Chondrocyte (in vitro differentiated cells): ENCODE measurements at places on chromosomes 2 and 18. TPM values are rescaled to one million over a fixed set of nuclear protein-coding genes. Genes with fewer than 3 reads are reported as not detected.

- H3K27me3 ChIP-seq: no peaks in the 10 kb centered on the region
- no peak overlapping the region for H3K27ac ChIP-seq
- peaks cover 9% of the 10 kb centered on the region for H3K36me3 ChIP-seq
- H3K4me3 ChIP-seq: no peak overlapping the region
These were observed 72.4 kb downstream of the ZEB2 start for GRCh38 chr2:144447535-144447934.

DNA sequence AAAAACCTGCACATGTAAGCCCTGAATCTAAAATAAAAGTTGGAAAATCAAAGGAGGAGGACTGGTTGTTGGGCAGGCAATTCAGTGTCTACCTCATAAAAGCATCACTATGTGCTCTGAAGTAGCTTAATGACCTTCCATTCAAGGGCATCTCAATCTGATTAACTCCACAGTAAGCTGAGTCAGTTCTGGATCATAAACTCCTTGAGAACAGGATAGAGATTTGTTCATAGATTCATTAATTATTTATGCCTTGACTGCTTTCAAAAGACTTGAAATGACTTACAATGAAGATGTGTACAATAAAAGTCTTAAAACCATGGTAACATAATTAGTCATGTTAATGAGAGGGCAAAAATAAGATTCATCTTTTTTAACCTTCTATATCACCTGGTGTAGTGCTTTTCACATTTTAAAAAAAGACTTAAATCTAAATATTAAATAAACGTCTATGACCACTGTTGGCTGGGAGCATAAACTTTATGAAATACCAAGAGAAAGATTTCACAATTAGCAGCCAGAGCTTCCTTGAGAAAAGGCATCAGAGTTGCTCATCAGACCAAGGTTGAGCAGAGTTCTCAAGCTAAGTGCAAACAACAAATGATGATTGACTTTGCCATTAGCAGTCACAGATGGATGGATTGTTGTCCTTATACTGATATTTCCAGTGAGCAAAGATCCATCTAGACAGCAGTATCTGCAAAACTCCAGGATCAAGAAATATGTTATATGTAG lies 237.3 kb upstream of the THUMPD2 start:
- no peak for DNase-seq
- no peak overlapping the region for H3K27ac ChIP-seq
- H3K36me3 ChIP-seq: peaks cover 4% of the 10 kb centered on the region
- H3K27me3 ChIP-seq: no peaks in the 10 kb centered on the region
- H3K4me3 ChIP-seq: no peak overlapping the region

The PRSS56 gene
- not detected in 3 replicates for total RNA-seq

The RAB6C gene
- 0.24 to 0.37 TPM (median 0.31 TPM) in 3 replicates for total RNA-seq

DNA sequence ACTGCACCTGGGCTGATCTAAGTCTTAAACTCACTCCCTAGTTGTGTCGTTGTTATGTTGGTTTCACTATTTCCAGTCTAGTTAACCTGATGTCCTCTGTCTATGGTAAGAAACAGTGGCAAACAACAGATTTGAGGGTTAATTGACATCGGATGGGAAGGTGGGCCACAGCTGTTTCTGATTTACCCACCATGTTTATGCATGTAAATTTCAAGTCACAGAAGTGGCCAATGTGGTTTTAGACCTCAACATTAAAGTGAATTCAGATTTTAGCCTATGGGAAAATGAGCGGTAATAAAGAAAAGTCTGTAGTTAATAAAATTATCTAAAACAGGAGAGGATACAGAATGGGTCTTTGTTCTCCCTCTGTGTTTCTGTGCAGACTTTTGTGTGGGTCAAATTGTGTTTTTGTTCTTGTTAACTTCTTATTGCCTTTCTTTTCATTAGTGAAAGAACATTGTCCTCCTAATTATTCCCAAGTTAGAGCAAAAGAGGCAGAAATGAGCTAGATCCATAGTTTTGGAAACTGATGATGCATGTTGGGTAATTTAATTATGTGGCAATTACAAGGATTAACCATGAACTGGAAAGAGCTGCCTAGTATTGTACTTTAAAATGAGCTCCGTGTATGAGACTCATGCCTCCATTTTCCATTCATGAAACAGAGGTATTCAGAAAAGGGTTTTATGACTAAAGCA lies 83.2 kb downstream of the LAMA3 start:
- no peaks in the 10 kb centered on the region for H3K4me1 ChIP-seq
- H3K4me3 ChIP-seq: no peak overlapping the region
- DNase-seq: no peak

DNA sequence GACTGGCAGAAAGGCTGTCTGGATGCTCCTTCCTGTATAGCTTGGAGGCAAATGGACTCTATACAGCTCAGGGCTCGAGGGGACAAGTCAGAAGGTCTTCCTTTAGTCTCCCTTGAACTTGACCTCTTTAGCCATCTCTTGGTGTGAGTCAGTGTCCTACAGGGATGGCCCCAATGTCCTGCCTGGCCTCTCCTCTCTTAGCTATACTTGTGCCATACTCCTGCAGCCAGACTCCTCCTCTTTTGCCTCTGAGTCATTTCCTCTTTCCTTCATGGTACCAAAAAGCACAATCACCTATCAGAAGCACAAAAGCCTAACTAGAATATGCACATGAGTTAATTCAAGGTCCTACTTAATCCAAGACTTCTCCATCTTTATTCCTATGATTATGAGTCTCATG lies 112.7 kb downstream of the XRCC5 start:
- no peaks in the 10 kb centered on the region for H3K27me3 ChIP-seq
- H3K4me3 ChIP-seq: no peak overlapping the region
- no peak overlapping the region for H3K27ac ChIP-seq
- H3K4me1 ChIP-seq: peaks cover 23% of the 10 kb centered on the region
- no peak for DNase-seq

- H3K27ac ChIP-seq: peak overlapping the region; percentile 79
- H3K36me3 ChIP-seq: peaks cover 5% of the 10 kb centered on the region
- peak; percentile 32 for DNase-seq
- peak overlapping the region; percentile 88 for H3K4me3 ChIP-seq
- H3K27me3 ChIP-seq: no peaks in the 10 kb centered on the region
These were observed 745 bp downstream of the MSH2 start for GRCh38 chr2:47403609-47404193.

DNA sequence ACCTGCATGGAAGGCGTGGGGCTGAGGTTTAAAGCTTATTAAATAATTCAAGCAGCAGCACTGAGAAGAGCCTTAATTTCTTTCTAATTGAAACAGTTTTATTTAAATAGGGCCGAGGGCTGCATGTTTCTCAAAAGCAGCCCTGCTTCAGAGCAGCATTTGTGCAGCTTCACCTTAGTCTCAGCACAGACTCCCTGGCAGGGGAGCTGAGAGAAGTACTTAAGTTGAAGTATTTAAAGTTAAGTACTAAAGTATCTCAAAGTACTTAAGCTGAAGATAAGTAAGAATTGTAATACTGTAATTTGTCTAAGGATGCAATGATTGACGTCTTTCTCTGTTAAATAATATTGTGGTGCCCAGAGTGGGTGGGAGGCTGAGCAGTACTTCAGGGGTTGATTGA lies 31.4 kb downstream of the IMPA2 start:
- H3K4me1 ChIP-seq: peaks cover 23% of the 10 kb centered on the region
- no peak for DNase-seq
- no peaks in the 10 kb centered on the region for H3K27me3 ChIP-seq
- no peak overlapping the region for H3K4me3 ChIP-seq
- H3K36me3 ChIP-seq: peaks cover 5% of the 10 kb centered on the region

The LRRTM1 gene
- total RNA-seq: not detected in 3 replicates

DNA sequence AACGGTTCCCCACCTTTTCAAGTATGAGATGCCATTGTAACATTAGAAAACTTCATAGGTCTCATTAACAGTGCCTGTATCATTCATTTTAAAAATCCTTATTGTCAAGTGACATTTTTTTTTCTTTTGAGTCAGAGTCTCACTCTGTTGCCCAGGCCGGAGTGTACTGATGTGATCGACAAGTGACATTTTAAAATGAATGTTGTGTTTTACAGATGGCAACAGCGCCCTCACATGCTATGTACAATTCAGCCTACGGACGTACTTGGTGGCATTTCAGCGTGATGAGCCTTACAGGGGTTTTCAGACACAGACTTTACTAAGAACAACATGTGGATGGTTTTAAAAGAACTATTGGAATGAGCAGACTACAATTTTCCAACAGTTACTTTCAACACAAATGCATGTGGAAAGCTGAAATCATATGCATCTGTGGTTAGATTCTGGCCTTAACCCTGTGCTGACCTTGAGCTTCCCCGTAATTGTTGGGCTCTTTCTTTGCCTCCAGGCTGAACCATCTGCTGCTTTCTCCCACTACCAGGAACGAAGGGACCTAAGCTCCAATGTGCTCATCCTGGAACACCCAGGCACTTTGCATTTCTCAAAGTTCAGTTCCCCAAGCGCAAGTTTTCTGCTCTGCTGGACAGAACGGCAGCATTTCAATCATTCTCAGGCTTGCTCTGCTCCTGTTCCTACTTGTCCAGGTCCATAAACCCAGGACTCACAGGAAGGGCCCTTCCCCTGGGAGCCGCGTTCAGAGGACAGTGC lies 119.9 kb upstream of the NDUFV2 start:
- H3K27me3 ChIP-seq: no peaks in the 10 kb centered on the region
- no peaks in the 10 kb centered on the region for H3K36me3 ChIP-seq
- no peak overlapping the region for H3K4me3 ChIP-seq
- peak overlapping the region; percentile 63 for H3K27ac ChIP-seq

DNA sequence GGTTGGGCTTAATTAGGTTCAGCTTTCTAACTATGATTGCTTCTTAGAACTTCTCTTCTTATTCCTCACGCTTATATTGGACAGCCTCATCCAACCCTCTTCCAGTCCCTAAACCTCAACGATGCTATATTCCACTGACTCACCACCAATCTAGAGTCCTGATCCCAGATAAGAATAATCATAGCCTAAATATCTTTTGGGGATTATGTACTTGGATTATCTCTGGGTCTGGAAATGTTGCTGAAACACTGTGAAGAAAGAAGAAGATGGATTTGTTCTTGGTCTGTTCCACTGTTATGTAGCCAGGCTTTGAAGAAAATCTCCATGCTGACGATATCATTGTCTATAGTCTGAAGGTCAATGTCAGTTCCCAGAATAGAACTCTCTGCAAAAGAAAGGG lies 26.9 kb downstream of the DOK1 start:
- no peak overlapping the region for H3K4me3 ChIP-seq
- no peaks in the 10 kb centered on the region for H3K36me3 ChIP-seq

The DNAJC5G gene
- total RNA-seq: not detected in 3 replicates

DNA sequence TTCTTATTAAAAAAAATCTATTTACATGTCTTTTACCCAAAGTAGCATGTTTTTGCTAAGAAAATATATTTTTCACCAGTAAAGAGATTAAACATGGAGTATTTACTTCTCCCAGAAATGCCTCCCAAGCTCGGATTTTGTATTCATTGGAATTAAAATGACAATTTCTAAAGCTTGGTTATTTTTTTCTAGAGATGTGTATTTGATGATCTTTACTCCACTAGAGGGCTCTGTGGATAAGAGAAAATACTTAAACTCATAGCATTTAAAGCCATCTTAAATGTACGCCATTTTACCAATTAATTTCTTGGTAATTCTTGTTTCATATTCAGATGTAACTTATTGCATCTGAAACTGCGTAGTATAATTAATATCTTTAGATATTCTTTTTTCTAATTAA lies 461.4 kb downstream of the GALR1 start:
- H3K27ac ChIP-seq: no peak overlapping the region
- no peaks in the 10 kb centered on the region for H3K4me1 ChIP-seq
- no peaks in the 10 kb centered on the region for H3K36me3 ChIP-seq
- H3K4me3 ChIP-seq: no peak overlapping the region
- peaks cover 3% of the 10 kb centered on the region for H3K27me3 ChIP-seq
- no peak for DNase-seq

DNA sequence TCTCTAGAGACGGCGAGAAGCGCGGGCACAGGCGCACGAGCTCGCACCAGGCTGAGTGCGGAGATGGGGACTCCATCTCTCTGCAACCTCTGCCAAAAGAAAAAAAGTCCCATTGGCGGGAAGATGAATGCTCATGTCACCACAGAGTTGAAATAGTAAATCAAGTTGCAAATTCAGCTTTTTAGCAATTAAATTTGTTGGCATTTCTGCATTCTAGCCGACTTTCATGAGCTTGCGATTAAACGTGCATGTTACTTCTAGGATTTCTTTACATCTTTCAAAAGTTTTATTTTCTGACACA lies 588 bp downstream of the CHAC2 start:
- H3K27me3 ChIP-seq: no peaks in the 10 kb centered on the region
- peak overlapping the region; percentile 84 for H3K27ac ChIP-seq
- peaks cover 5% of the 10 kb centered on the region for H3K36me3 ChIP-seq

- H3K4me3 ChIP-seq: no peak overlapping the region
- H3K27me3 ChIP-seq: no peaks in the 10 kb centered on the region
- DNase-seq: no peak
- H3K27ac ChIP-seq: no peak overlapping the region
These were observed 144.0 kb upstream of the GPC1 start for GRCh38 chr2:240291337-240292034.

The GKN2 gene
- not detected in 3 replicates for total RNA-seq

GRCh38 chr2:40358783-40359182 lies 93.1 kb downstream of the SLC8A1 start:
- no peak overlapping the region for H3K27ac ChIP-seq
- peaks cover 52% of the 10 kb centered on the region for H3K4me1 ChIP-seq
- no peak for DNase-seq
- H3K36me3 ChIP-seq: no peaks in the 10 kb centered on the region

The RAB17 gene
- total RNA-seq: 0.25 to 0.95 TPM (median 0.68 TPM) in 3 replicates

The KCNJ13 gene
- not detected in 3 replicates for total RNA-seq

- peaks cover 27% of the 10 kb centered on the region for H3K36me3 ChIP-seq
- H3K4me3 ChIP-seq: no peak overlapping the region
- H3K27me3 ChIP-seq: no peaks in the 10 kb centered on the region
- no peak overlapping the region for H3K27ac ChIP-seq
- H3K4me1 ChIP-seq: peaks cover 8% of the 10 kb centered on the region
These were observed 39.4 kb downstream of the HADHB start for GRCh38 chr2:26284132-26284531.

DNA sequence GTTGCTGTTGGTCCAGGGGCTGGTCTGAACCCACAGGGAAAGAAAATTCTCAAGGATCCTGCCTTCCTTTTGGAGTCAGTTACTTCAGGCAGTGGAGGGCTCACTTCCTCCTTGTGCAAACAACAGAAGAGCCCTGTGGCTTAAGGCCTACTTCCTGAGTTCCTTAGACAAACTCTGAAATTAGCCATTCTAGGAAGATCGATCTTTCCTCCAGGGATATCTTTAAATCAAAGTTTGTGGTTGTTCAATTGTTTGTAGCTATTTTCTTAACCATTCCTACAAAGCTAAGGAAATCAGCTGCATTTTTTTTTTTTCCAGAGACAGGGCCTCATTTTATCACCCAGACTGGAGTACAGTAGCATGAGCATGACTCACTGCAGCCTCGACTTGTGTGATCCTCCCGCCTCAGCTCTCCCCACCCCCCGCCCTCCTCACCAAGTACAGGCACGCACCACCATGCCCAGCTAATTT lies 156.0 kb downstream of the TANC1 start:
- no peaks in the 10 kb centered on the region for H3K27me3 ChIP-seq
- peaks cover 58% of the 10 kb centered on the region for H3K4me1 ChIP-seq
- peaks cover 3% of the 10 kb centered on the region for H3K36me3 ChIP-seq

DNA sequence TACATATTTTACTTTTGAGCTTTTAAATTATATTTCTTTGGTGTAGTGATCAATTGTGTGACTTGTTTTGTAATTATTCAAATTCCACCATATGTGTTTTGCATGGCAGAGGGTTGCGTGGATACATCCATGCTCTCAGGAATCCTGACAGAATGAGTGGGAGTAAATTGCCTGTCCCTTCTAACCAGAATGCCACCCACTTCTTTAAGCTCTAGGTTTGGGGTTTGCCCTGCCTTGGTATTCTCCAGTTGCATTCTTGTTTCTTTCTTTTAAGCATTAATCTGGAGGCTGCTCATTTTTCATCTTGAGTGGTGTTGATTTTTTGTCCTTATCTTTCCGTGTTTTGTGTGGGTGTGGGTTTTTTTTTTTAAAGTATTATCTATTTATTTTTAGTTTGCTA lies 360.0 kb downstream of the PTPRM start:
- peak overlapping the region; percentile 68 for H3K27ac ChIP-seq
- no peak for DNase-seq
- H3K36me3 ChIP-seq: peaks cover 4% of the 10 kb centered on the region
- peaks cover 57% of the 10 kb centered on the region for H3K4me1 ChIP-seq
- no peaks in the 10 kb centered on the region for H3K27me3 ChIP-seq
